ENCODE measurements at places on chromosomes 6 and 20.

DNA sequence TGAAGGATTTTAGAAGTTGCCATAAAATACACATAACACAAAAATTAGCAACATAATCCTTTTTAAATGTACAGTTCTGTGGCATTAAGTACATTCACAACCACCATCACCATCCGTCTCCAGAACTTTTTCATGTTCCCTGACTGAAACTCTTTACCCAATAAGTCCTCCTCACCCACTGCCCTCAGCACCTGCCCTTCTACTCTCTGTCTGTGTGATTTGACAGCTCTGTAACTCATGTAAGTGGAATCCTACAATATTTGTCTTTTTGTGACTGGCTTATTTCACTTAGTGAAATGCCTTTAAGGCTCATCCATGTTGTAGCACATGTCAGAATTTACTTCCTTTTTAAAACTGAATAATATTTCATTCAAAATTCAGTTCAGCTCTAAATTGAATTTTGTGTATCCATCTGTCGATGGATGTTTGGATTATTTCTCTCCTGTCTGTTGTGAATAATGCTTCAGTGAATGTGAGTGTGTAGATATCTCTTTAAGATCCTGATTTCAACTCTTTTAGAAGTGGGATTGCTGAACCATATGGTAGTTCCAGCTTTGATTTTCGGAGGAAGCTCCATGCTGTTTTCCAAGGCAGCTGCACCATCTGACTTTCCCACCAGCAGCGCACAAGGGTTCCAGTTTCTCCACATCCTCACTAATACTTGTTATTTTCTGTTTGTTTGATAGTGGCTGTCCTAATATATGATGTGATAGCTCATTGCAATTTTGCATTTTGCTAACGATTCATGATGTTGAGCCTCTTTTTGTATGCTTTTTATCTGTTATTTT, 4.2 kb downstream of the ENTPD6 start:
- DNase-seq, result no peak

DNA sequence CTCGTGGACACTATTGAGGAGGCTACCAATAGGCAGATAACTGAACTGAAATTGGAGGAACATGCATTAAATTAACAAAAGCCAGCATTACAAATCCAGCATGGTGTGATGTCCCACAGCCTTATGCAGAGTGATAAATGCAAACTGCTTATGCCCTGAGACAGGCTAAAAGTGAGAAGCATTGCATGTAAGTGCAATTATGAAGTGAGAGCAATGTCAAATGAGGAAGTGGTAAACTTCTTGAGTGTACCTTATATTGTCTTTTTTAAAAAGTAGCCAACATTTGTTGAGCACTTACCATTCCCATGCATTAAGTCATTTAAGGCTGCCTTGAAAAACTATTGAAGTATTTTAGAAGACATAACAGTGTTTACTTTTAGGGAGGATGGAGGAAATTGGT, 212.2 kb downstream of the TBC1D7 start:
- no peak for DNase-seq

DNA sequence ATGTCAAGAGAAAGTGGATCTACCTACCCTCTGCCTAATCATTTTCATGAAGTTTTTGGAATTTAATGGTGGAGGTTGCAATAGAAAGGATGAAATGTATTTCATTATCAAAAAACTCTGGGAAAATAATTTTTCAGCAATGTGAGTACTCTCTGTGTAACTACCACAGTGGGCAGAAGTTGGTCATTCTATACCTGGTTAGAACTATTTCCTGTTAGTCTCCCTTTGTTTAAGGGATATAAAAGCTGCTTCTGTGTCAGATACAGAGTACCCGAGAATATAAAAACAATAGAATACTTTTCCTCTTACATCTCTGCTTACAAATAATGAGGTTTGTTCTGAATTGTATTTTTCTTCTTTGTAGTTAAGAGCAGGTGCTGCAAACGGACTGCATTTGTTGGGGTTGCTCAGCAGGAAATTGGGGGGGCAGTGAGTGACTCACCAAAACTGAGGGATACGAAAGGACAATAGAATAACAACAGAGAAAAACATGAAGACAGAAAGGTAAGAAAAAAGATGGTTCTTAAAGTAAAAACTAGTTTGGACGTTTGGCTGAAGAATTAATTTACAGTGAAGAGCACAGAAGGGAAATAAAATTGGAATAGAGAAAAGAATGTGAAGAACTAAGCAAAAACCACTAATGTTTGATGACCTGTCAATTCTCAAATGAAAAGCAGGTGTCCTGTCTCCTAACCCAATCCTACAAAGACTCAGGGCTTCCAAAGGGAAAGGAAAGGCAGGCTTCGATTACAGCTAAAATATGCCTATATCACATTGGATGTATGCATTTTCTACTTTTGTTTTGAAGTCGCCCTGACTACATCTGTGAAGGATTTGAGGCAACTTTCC, 703.1 kb downstream of the RFPL4B start:
- no peak for DNase-seq

DNA sequence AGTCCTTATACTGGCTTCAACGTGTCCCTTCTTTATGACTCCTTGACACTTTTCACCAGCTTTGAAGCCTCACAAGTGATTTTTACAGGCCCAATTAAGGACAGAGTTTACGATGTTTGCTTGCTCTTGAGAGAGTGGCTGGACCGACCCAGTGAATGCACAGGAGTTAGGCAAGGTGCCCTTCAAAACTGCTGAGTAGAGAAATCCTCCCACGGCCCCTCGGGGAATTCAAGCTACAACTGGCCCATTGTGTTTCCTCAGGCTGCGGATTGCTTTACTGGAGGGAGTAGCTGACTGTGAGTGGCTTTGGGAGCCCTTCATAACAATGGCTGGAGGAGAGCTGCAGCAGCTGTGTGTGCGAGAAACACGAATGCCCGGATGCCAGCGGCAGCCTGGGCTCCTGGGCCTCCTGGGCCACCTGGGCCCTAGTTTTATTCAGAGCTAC, 50.0 kb downstream of the SGK1 start:
- DNase-seq, result no peak

GRCh38 chr20:44011251-44011940, 96.7 kb downstream of the TOX2 start:
- no peak for DNase-seq

DNA sequence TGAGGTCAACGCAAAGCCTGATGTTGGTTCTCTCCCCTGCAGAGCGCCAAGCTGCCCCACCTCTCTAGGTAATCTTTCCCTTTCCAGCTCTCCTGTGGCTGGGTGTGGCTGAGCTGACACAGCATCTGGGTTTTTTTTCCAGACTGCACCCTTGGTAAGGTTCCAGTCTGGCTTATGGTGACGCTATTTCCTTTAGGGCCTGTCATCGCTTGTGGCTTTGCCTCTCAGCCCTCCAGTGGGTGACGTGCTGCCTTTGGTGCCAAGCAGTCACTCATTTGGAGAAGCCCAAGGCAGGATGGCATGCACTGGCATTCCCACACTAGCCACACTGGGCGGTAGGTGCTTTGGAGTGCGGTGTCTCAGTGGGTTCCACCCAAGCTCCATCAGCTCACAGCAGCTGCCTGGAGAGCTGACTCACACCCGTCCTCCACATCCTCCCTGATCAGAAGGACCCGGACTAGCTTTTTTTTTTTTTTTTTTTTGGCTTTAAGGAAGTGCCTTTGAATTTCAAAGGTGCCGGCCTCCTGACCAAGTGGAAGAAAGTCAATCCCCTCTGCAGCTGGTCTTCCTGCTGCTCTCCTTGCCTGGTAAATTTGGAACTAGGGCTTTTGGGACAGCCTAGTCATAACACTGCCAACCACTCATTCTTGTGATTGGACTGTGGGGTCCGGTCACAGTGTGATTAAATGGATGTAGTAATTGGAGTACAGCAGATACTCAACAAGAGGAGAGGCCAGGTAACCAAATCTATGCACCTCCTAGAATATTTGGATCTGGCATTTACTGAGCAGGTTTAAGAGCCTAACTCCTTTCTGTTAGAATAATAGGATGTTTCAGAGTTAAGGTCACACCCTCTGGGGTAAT, 153.6 kb downstream of the CD83 start:
- DNase-seq, result no peak

- no peak for DNase-seq
Measured at GRCh38 chr6:132752255-132752654, 5.4 kb downstream of the VNN2 start.

DNA sequence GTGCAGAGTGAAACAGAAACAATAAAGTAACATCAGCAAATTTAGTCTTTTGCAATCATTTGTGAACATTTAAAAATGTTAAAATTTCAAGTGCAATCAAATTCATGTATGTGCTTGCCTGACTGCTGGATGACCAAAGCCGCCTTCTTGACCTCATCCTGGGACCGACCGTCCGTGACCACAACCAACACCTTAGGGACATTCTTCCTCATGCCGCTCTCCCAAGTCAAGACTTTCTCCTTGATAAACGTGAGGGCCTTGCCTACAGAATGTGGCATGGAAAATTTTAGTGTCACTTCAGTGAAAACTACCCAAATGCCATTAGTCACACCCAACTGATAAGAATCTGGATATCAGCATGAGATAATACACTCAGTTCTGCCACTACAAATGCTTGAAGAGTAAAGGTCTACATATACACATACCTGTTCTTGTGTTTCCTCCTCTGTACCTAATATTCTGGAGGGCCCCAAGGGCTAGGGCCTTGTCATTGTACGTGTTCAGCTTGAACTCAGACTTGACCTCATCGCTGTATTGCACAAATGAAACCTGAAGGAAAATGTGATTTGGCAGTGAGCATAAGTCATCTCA, 86.8 kb downstream of the COL12A1 start:
- no peak for DNase-seq

DNA sequence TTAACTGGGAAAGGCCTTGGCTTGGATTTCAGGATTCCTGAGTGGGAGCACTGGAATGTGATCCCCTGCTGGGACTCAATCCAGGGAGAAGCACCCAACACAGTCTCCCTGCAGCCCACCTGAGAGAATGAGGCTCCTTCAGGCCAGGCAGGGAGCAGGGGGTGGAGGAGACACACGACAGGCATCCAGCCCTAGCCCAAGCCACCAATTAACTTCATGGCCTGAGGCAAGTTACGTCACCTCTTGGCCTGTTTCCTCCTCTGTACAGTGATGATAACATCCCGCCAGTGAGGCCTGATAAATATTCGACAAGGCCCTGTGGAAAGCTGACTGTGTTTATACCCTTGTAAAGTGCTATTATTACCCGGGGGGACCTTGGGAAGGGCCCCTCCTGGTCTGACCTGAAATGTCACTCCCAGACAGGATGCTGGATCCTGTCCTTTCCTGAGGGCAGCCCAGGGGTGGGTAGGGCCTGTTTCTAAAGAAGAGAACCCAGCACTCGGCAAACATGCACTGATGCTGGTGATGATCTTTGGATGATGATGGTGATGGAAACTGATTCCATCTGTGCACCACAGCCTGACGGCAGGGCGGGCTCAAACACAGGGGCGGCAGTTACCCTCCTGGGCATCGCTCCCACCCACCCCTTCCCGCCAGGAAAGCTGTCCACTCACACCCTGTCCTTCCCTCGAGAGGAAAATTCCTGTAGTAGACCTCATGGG, 12.4 kb downstream of the FRS3 start:
- no peak for DNase-seq
